ENCODE measurements at places on chromosomes 12 and 14.
A peak's percentile ranks its signal among the peaks of the same experiment; 100 is the strongest.

- H3K4me3 ChIP-seq: no peak overlapping the region
- no peaks in the 10 kb centered on the region for H3K27me3 ChIP-seq
- peaks cover 67% of the 10 kb centered on the region for H3K36me3 ChIP-seq
- no peak overlapping the region for H3K27ac ChIP-seq
- DNase-seq: no peak
Measured at GRCh38 chr14:68884031-68885030, 91.5 kb upstream of the ZFP36L1 start.

DNA sequence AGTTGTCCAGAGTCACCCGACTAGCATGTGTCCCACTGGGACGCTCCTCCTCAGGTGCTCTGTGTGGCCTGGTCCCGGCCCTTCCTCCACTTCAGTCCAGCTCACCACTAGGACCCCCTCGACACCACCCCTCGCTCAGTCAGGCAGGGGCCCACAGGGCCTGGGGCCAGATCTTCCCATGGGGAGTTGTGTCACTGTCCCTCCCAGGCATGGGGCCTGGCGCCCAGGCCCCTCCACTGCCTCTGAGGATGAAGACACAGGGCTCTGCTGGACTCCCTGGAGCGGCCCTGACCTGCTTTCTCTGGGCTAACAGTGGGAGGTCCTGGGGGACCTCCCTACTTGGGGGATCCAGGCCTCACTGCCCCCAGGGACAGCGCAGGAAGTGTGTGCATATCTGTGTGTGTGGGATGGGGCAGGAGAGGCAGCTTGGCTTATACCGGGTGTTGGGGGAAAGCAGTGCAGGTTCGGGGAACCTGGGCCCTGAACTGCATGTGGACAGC is 43.8 kb downstream of the KRT80 start:
- H3K36me3 ChIP-seq: no peaks in the 10 kb centered on the region
- H3K4me1 ChIP-seq: peaks cover 30% of the 10 kb centered on the region
- no peak overlapping the region for H3K27ac ChIP-seq

DNA sequence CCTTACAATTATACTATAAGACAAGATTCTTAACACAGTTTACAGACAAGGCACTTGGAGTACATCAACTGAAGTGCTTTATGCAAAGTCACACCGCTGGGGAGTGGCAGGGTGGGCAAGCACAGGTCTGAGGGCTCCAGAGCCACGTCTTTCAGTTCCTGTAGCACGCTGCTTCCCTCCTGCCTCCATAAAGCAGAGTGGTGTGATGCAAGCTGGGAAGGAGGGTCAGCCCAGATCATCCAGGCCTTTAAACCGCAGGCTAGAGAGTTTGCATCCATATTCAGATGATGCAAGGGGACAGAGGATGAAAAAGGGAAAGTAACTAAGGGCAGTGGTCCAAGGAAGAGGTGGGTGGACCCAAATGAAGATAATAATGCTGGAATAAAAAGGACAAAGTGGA is 132.6 kb downstream of the ITPR2 start:
- H3K27me3 ChIP-seq: no peaks in the 10 kb centered on the region
- no peak overlapping the region for H3K4me3 ChIP-seq
- no peaks in the 10 kb centered on the region for H3K36me3 ChIP-seq
- H3K27ac ChIP-seq: no peak overlapping the region
- H3K4me1 ChIP-seq: no peaks in the 10 kb centered on the region
- DNase-seq: no peak

DNA sequence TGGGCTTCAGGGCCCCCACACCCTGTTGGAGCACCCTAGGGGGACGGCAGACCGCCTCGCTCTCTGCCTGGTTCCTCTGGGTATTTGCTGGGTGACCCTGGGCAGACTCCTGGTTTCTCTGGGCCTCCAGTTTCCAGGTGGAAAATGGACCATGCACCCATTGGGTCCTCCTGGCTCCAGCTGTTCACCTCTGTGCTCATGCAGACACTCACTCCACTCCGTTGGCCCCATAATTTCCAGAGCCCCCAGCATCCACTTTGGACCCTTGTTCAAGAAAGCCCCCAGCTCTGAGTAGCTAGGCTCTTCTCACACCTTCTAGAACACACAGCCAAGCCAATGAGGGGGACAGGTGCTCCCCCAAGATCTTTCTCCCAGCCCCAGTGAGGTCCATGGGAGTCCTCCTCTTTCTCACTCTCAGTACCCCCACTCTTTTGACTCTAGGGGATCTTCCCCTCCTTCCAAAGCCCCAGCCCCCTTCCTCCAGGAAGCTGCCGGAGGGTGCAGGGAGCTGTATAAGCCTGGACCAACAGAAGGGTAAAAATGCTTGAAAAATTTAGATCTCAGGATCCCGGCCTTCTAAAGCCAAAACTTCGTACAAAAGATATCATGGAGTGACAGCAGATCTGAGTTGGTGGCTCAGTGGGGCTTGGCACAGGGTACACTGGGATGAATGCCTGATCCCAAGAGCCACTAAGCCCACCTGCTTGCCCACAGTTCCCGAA is 174.8 kb upstream of the RTL1 start:
- peaks cover 42% of the 10 kb centered on the region for H3K4me1 ChIP-seq
- DNase-seq: no peak
- H3K27me3 ChIP-seq: no peaks in the 10 kb centered on the region
- no peak overlapping the region for H3K4me3 ChIP-seq

DNA sequence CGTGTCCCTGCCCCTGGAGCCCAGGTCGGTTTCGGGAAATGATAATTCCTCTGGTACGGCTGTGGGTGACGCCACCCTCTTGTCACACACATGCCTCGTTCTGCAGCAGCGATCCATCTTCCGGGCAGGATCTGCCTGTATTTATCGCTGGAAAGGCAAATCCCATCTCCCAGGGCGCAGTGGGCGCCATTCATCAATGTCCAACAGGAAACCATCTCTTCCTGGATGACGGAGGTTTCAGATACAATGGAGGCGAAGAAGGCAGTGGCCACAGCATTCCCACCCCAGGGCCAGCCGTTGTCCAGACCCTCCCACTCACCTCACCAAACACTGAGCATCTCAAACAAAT is 74.2 kb downstream of the NOC4L start:
- no peak overlapping the region for H3K4me3 ChIP-seq
- peaks cover 12% of the 10 kb centered on the region for H3K36me3 ChIP-seq
- H3K4me1 ChIP-seq: peaks cover 14% of the 10 kb centered on the region
- no peaks in the 10 kb centered on the region for H3K27me3 ChIP-seq
- H3K27ac ChIP-seq: no peak overlapping the region
- no peak for DNase-seq

- H3K27ac ChIP-seq: no peak overlapping the region
- H3K27me3 ChIP-seq: no peaks in the 10 kb centered on the region
- peaks cover 11% of the 10 kb centered on the region for H3K36me3 ChIP-seq
- no peak for DNase-seq
- H3K4me1 ChIP-seq: peaks cover 23% of the 10 kb centered on the region
Measured at GRCh38 chr14:81273521-81273920, 52.8 kb upstream of the GTF2A1 start.

GRCh38 chr12:103632554-103633216 is 45.6 kb downstream of the STAB2 start:
- no peaks in the 10 kb centered on the region for H3K36me3 ChIP-seq
- H3K27ac ChIP-seq: no peak overlapping the region
- no peak for DNase-seq

DNA sequence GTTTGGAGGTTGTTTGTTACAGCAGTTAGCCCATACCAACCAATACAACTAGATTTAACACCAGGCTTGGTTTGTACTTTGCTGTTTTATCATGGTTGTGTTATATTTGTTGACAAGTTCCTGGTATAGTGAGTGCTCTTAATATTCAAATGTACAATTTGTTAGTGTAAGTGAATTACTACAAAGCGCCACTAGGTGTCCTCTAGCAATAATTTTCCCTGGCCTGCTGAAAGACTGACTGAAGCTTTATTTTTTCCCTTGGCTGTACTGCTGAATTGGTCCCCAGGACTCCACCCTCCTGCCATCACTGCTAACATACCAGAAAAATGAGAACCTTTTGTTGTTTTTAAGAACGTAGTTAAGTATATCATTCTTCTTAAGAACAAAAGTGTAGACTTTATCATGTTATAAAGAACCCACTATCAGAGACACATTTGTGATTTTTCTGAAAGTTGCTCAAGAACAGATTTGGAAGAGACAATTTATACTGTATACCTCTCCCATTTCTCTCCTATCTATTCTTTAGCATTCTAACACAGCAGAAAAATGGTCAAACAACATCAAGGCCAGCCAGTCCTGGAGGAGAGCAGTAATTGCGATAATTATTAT is 75.3 kb upstream of the FAR2 start:
- peak; percentile 28 for DNase-seq
- H3K36me3 ChIP-seq: no peaks in the 10 kb centered on the region
- H3K27ac ChIP-seq: no peak overlapping the region
- H3K4me3 ChIP-seq: no peak overlapping the region
- no peaks in the 10 kb centered on the region for H3K4me1 ChIP-seq

DNA sequence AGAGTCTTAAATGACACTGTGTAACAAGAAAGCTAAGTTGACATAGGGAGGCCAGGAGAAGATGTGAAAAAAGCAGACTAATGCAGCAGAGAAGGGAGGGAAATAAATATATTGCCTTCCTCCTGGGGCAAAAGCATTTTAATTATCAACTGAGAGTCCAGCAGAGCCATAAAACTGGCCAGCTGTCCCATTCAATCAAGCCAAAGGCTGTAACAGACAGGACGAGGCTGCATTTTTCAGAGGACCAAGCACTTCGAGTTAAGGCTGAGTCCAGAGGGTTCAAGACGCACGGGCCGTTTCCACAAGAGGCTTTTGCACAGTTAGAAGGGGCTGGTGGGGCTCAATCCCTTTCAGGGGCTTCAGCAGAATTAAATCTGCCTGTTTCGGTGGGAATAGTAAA is 20.4 kb downstream of the MAP3K9 start:
- no peak overlapping the region for H3K4me3 ChIP-seq
- no peak overlapping the region for H3K27ac ChIP-seq
- no peaks in the 10 kb centered on the region for H3K27me3 ChIP-seq
- no peak for DNase-seq
- no peaks in the 10 kb centered on the region for H3K4me1 ChIP-seq
- peaks cover 6% of the 10 kb centered on the region for H3K36me3 ChIP-seq

GRCh38 chr14:85533023-85533860 is 3.3 kb downstream of the FLRT2 start:
- peaks cover 39% of the 10 kb centered on the region for H3K4me1 ChIP-seq
- H3K27ac ChIP-seq: peak overlapping the region; percentile 89
- H3K27me3 ChIP-seq: peaks cover 46% of the 10 kb centered on the region
- H3K4me3 ChIP-seq: peak overlapping the region; percentile 66

- H3K27ac ChIP-seq: no peak overlapping the region
- peaks cover 3% of the 10 kb centered on the region for H3K4me1 ChIP-seq
- no peaks in the 10 kb centered on the region for H3K27me3 ChIP-seq
- no peaks in the 10 kb centered on the region for H3K36me3 ChIP-seq
- no peak for DNase-seq
- H3K4me3 ChIP-seq: no peak overlapping the region
Measured at GRCh38 chr12:29158115-29158763, 9.2 kb downstream of the FAR2 start.

GRCh38 chr12:22598141-22598762 is 26.7 kb upstream of the ETNK1 start:
- H3K27ac ChIP-seq: no peak overlapping the region
- no peaks in the 10 kb centered on the region for H3K36me3 ChIP-seq
- no peaks in the 10 kb centered on the region for H3K27me3 ChIP-seq
- no peak overlapping the region for H3K4me3 ChIP-seq

GRCh38 chr14:63972323-63972932 is 119.6 kb downstream of the SYNE2 start:
- H3K27ac ChIP-seq: no peak overlapping the region
- H3K4me1 ChIP-seq: no peaks in the 10 kb centered on the region
- H3K4me3 ChIP-seq: no peak overlapping the region
- DNase-seq: no peak
- H3K27me3 ChIP-seq: no peaks in the 10 kb centered on the region
- no peaks in the 10 kb centered on the region for H3K36me3 ChIP-seq

GRCh38 chr14:86777963-86778602 is 1214.9 kb downstream of the GALC start:
- no peaks in the 10 kb centered on the region for H3K27me3 ChIP-seq
- no peak overlapping the region for H3K27ac ChIP-seq
- H3K4me3 ChIP-seq: no peak overlapping the region
- H3K36me3 ChIP-seq: no peaks in the 10 kb centered on the region
- no peak for DNase-seq

DNA sequence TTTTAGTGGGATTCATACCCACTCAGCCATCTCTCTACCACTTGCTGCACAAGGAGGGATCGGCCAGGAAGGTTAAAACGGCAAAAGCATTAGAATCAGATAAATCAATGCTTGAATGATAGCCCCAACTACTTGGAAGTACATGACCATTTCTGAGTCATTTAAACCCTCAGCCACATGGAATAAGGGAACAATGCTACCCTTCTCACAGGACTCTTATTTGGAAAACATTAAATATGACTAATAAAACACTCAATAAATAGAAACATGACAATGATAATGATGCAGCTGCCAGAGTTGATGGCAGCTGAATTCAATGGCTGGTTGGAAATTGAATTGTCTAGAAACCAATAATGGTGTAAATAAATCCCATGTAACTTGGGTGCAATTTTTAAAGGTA is 165.4 kb downstream of the FLRT2 start:
- DNase-seq: no peak
- H3K36me3 ChIP-seq: no peaks in the 10 kb centered on the region
- H3K4me3 ChIP-seq: no peak overlapping the region
- H3K4me1 ChIP-seq: no peaks in the 10 kb centered on the region
- no peaks in the 10 kb centered on the region for H3K27me3 ChIP-seq

DNA sequence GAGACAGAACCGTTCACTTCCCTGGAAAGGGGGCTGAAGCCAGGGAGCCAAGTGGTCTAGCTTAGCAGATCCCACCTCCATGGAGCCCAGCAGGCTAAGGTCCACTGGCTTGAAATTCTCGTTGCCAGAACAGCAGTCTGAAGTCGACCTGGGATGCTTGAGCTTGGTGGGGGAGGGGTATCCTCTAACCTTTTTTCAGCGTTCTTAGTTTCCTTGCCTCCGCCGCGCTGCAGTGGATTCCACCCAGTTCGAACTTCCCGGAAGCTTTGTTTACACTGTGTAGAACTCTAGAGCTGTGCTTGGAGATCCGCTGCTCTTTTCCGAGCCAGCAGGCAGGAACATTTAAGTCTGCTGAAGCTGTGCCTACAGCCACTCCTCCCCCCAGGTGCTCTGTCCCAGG is 45.2 kb upstream of the FKBP4 start:
- H3K27ac ChIP-seq: no peak overlapping the region
- DNase-seq: no peak
- H3K4me3 ChIP-seq: no peak overlapping the region
- H3K4me1 ChIP-seq: peaks cover 10% of the 10 kb centered on the region
- H3K27me3 ChIP-seq: peaks cover 24% of the 10 kb centered on the region

DNA sequence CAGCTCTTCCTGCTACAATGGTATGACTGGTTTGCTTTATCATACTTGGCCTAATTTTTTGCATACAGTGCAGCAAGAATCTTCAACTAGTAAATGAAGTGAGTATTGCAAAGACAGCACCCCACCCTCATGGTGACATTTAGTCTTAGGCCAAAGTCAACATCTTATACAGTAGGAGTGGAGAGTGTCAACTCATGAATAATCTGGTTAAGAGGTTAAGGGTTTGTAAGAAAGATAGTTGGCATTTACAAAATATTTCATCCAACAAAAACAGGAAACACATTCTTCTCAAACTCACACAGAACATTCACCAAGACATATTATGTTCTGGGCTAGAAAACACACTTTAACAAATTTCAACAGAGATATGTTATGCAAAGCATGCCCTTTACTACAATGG is 2.2 kb upstream of the OAS1 start:
- H3K4me3 ChIP-seq: no peak overlapping the region
- H3K36me3 ChIP-seq: no peaks in the 10 kb centered on the region
- no peak overlapping the region for H3K27ac ChIP-seq
- no peak for DNase-seq

GRCh38 chr14:70635971-70636595 is 5.6 kb upstream of the TTC9 start:
- peaks cover 3% of the 10 kb centered on the region for H3K4me1 ChIP-seq
- no peak overlapping the region for H3K4me3 ChIP-seq
- H3K27me3 ChIP-seq: peaks cover 4% of the 10 kb centered on the region
- H3K27ac ChIP-seq: no peak overlapping the region
- DNase-seq: no peak
- H3K36me3 ChIP-seq: no peaks in the 10 kb centered on the region
